ENCODE measurements at places on chromosomes 12 and 14. TPM values are rescaled to one million over a fixed set of nuclear protein-coding genes. Genes with fewer than 3 reads are reported as not detected.

Gene OR6C1
- total RNA-seq = not detected

GRCh38 chr12:119957135-119957534 is 31.9 kb upstream of the BICDL1 start:
- DNase-seq = no peak

Gene EID3
- total RNA-seq = 2.5 TPM

- no peak for DNase-seq
These were observed 52.5 kb downstream of the ATP23 start for GRCh38 chr12:57993834-57994233.

- DNase-seq = no peak
These were observed 6.9 kb downstream of the TNFAIP2 start for GRCh38 chr14:103130017-103130764.

Gene BICDL1
- 23.1 TPM for total RNA-seq

DNA sequence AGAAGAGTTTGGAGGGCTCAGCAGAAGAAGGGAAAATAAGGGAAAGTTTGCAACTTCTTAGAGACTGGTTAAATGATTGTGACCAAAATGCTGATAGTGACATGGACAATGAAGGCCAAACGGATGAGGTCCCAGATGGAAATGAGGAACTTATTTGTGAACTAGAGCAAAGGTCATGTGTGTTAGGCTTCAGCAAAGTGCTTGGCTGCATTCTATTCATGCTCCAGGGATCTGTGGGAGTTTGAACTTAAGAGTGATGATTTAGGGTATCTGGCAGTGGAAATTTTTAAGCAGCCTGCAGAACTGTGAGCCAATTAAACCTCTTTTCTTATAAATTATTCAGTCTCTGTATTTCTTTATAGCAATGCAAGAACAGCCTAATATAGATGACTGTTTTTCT is 88.9 kb upstream of the ARHGAP5 start:
- no peak for DNase-seq

GRCh38 chr14:20632448-20632830 is 9.1 kb downstream of the OR6S1 start:
- no peak for DNase-seq

DNA sequence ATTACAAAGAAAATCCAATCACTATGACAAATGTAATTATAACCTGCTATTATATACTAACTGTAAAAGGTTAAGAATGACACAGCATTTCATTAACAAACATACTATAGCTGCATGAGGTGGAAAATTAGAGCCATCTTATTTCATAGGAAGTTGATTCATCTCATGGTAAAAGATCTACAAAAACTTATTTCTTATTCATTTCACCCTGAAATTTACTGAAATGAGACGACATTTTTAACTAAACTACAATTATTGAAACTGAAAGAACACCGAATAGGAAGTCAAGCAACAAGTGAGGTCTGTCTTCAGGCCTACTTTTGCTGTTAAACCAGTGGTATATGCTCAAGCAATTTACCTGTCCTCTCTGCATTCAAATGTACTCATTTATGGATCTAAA is 87.2 kb downstream of the CEP83 start:
- no peak for DNase-seq

DNA sequence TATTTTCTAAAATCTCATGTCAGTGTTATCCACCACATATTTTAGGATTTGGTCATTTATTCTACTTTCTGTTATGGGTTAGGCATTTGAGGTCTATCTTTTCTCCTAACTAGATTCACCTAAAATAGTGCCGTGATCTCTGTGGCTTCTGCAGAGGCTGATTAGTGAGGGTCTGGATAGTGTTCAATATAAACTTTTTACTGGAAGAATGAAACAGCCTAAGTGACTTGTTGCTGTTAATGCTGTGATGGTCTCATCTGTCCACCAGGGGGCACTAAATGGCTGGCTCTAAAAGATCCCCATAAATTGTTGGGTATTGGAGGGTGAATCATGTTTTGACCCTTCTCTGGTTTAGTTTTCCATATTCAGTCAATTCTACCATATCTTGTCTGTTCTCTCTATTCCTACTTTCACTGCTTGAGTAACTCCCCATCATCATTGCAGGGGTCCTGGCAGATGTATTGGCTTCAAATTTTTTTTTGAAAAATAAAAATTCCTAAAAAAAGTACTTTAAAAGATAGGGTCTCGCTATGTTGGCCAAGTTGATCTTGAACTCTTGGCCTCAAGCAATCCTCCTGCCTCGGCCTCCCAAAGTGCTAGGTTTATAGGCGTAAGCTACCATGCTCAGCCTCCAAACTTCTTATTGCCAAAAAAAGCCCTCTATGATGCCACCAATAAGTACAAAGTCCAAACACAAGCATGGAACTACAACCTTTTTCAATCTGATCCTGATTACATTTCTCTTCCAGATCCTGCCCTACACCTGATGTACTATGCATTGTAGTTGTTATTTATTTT is 6.9 kb downstream of the PABPN1 start:
- peak; percentile 72 for DNase-seq

- DNase-seq = no peak
These were observed 139.9 kb upstream of the NCOR2 start for GRCh38 chr12:124707316-124707715.

DNA sequence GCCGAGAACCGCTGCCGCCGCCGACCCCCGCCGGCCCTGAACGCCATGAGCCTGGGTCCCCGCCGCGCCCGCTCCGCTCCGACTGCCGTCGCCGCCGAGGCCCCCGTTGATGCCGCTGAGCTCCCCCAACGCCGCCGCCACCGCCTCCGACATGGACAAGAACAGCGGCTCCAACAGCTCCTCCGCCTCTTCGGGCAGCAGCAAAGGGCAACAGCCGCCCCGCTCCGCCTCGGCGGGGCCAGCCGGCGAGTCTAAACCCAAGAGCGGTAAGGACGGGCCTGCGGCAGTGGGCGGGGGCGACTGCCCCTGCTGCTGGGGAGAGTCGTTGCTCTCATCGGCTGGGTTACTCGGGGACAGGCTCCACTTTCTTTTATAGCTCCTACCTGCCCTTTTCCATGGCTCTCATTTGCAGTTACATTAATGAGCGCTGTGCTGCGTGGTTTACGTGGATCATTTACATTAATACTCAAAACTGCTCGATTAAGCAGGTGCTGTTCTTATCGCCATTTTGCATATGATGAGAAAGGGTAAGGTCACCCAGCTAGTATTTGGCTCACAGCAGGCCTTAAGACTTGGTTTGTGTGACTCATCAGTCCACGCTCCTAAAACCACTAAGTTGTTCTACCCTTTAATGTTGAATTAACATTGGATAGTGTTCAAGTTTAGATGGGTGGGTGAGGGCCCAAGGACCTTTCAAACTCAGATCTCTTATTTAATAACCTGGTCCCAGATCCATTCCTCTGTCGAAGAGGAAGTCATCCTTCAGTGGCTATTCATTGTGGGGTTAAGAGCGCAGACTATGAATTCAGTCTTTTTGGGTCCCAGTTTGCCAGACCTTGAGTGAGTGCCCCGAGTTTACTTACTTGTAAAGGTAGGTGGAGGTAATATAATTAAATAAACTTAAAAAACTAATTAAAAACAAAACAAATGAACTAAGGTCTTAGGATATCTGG is 823 bp downstream of the RNF10 start:
- DNase-seq = peak; percentile 64

DNA sequence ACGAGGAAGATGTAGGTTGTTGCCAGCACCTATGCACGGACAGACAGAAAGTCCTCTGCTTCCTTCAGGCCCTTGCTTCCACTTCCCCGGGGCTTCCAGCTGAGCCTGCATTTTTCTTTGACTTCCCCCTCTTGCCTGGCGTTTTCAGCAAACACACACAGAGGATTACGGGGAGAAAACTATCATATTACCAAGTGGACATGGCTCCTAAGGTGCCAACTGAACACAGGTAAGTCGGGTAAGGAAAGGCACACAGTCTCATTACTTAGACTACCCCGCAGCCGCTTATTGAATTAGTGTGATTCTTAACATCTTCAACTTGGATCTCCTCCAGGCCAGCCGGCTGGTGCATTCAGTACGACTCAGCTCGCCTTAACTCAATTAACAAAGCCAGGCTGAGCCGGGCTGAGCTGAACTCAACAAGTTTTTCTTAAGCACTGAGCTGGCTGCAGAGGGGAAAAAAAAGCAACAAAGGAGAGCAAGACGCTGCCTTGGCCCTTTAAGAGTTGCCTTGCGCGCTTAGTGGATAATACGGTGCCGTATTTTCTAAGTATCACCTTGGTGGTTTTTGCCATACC is 19.2 kb upstream of the MAP1LC3B2 start:
- peak; percentile 48 for DNase-seq

Gene DLK1
- total RNA-seq = 3.0 TPM

Gene FAR2
- 27.2 TPM for total RNA-seq

Gene HOTAIR
- total RNA-seq = not detected

DNA sequence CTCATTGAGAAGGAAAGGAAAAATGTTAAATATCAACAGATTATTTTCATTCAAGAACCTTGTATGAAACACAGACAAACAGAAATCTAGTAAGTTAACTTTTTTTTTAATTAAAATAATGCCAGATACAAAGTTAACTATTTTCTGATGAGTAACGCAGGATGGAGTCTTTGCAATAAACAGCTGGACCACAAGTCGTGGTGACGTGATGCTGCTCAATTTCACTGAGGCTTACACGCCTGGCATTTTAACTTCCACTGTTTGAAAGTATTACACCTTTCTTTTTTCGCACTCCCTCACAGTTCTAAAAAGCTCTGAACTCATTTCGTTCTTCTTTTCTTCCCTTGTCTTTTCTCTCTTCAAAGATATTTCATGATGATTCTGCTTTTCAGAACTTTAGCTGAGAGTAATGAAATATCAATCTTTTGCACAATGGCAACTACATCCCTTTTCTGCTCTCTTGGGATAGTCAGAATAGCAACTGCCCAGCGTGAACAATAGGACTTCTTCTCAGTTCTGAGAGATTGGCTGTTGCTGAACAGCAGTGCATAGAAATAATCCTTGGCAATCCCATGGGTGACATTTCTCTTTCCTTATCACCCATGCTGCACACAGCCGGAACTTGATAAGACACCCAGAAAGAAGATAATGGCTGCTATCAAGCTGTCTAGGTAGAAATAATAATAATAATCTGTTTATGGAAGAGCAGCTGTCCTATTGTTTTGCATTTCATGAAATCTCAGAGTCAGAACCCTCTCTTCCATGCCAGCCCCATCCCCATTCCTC is 160.5 kb downstream of the BTG1 start:
- DNase-seq = no peak

DNA sequence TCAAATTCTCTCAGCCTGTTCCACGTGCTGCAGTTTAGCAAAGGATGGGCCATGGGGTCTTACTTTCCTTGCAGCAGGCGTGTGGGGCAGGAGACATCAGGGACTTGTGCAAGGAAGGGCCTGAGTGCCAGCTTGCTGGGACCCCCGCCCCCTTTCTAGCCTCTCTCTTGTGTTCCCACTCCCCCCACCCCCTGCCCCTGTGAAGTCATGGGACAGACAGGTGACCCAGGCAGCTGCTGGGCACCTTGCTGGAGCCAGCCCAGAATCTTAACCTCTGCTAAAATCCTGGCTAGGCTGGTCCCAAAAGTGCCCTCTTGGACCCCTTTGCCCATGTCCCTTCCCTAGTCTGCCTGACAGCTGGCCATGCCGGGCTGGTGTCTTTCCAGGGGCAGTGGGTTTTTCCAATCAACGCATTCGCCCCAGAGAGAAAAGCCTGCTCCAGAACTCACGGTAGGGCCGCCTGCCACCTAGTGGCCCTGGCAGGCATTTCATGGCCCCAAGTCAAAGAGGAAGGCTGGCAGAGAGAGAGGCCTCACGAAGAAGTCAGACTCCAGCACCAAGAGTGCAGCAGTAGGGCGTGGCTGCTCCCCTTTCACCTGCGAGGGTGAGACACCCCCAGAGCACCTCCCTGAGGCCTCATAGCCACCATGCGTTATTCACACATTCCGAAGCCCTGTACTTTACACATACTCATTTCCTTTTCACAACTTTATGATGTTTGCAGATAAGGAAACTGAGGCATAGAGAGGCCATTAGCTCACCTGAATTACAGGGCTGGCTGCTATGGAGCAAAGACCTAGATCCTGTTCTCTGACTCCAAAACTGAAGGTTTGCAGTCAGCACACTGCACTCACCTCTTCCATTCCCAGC is 67.4 kb downstream of the LGMN start:
- DNase-seq = peak; percentile 81

GRCh38 chr12:81143057-81143456 is 65.2 kb downstream of the ACSS3 start:
- DNase-seq = no peak

- no peak for DNase-seq
These were observed 200.3 kb upstream of the PLEKHG7 start for GRCh38 chr12:92502417-92503028.

Gene LBHD2
- not detected for total RNA-seq

GRCh38 chr14:104424406-104425072 is 155.0 kb upstream of the C14orf180 start:
- DNase-seq = no peak

Gene PTPRO
- 0.57 TPM for total RNA-seq

DNA sequence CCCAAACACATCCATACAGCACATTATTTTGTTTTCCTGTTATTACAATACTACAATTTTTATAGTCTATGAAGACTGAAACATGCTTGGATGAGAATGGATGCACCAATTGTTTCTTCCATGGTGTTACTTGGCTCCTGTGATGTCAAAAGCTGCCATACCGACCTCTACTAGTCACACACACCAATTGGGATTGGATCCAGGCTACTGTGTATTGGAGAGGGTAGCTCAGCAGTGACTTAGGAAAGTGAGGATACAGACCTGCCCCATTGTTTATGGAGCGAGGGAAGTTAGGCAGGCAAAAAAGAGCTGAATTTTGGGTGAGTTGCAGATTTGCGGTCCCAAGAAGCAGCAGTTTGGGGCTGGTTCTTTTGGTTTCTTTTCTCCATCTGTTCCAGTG is 30.8 kb upstream of the AKAP6 start:
- DNase-seq = no peak

Gene TEX22
- 0.87 TPM for total RNA-seq

Gene DGKA
- 19.8 TPM for total RNA-seq

GRCh38 chr12:103503546-103504480 is 8.0 kb upstream of the C12orf42 start:
- peak; percentile 72 for DNase-seq

Gene WNT5B
- 4.6 TPM for total RNA-seq

Gene GARIN6
- total RNA-seq = not detected

DNA sequence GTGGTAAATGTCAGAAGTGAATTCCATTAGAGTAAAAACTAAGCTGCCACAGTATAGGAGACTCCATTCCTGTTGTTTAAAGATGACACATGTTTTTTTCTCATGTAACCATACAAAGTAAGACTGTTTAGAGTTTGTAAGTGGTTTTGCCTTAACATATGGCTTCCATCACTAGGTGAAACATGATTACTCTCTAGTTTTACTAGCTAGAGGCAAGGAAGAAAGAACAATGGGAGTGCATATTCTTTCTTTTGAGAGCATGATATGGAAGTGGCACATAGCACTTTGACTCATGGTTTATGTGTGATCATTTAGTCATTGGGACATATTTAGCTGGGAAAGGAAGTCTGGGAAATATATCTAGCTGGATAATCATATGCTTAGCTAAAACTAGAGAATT is 7.7 kb downstream of the ATF7IP start:
- no peak for DNase-seq

GRCh38 chr14:72588521-72588920 is 305.4 kb downstream of the DPF3 start:
- no peak for DNase-seq

Data from WTC11 (cell line).